ENCODE measurements at places on chromosomes 13 and 19. TPM values are rescaled to one million over a fixed set of nuclear protein-coding genes. Genes with fewer than 3 reads are reported as not detected.

CHAF1A gene
- total RNA-seq: 9.8 TPM

TYROBP gene
- 3.6 TPM for total RNA-seq

U2AF2 gene
- total RNA-seq: 85.9 TPM

SIAH3 gene
- 0.10 TPM for total RNA-seq

ARRDC2 gene
- total RNA-seq: 30.1 TPM

IGSF23 gene
- not detected for total RNA-seq

ONECUT3 gene
- not detected for total RNA-seq

CNFN gene
- total RNA-seq: 1.6 TPM

CEBPA gene
- 14.6 TPM for total RNA-seq

AKT1S1 gene
- 4.5 TPM for total RNA-seq

ZNRF4 gene
- not detected for total RNA-seq

ARHGAP33 gene
- total RNA-seq: 26.3 TPM

TLE2 gene
- total RNA-seq: 52.7 TPM

ABCA7 gene
- 22.1 TPM for total RNA-seq

STX10 gene
- 48.4 TPM for total RNA-seq

CLN5 gene
- total RNA-seq: 21.7 TPM

ZNF227 gene
- 23.4 TPM for total RNA-seq

ZNF524 gene
- 16.0 TPM for total RNA-seq

FUT2 gene
- total RNA-seq: 3.0 TPM

MAP3K10 gene
- total RNA-seq: 5.1 TPM

THSD8 gene
- not detected for total RNA-seq
